NCI-H526 treated with DMSO at 0.1 percent for 48 hours (cell line): ENCODE measurements at places on chromosomes 2 and 18.

DNA sequence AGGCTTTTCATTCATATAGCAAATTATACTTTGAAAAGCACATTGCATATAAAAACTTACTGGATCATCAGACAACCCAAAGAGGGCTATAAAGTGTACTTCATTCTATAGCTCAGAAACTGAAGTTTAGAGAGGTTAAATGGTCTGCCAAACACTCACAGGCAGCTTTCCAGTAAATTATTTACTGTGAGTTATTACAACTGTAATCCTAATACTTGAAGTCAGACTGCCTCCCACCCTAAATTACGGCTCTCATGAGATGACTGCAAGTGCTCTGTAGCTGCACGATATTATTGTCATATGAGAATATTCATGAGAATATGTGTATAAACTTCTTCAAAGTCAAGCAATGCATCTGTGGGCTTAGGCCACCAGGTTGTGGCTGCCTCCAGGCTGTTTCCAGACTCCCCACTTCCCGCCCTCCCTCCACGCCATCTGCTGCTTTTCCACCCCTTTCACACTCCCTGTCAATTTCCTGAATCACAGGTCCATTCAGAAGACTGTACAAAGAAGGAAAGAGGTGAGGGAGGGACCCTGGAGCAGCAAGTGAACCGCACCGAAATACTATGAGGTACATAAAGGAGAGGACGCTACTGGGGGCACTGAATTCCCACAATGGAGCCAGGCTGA is 111.1 kb upstream of the SPOPL start:
- DNase-seq: no peak

- DNase-seq: peak; percentile 31
These were observed 1110.6 kb upstream of the ACVR2A start for GRCh38 chr2:146734042-146734820.

DNA sequence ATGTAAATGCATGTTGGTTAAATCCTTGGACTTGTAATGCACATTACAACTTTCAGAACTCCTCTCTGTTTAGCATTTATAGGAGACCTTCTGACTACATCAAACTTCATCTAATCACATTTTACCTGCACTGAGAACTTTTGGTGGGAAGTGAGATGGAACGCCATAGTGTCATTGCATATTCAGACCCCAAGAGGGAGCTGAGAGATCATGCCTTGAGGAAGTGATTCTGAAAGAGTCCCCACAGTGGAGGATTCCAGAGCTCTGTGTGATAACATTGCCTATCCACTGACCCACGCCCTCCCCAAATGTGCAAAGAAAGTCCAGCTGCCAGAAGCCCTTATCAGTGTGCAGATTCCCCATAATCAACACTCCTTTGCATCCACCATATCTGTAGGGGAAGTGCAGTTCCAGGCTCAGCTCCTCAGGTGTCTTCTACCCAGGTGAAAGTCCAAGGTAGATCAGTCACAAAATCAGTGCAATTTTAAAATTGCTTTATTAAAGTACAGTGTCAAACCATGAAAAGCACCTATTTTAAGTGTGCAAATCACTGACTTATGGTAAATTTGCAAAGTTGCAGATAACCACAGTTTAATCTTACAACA is 212.4 kb downstream of the RPIA start:
- DNase-seq: peak; percentile 70

DNA sequence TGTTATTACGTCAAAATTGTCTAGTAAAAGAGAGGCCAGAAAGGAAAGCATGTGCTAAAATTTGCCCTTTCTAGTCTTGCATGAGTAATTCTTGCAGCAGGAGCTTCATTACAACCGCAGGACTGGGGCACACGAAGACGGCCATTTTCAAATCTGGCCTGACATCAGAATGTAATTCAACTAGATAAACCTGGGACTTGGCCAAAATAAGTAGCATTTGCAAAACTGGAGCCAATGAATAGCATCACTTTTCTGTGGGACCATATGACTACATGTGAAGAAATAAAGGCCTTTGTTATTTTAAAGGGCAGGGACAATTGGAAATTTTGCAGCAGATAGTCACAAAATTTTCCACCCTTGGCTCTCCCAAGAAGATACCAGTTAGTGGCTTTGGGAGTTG is 3.0 kb upstream of the FZD7 start:
- DNase-seq: no peak

DNA sequence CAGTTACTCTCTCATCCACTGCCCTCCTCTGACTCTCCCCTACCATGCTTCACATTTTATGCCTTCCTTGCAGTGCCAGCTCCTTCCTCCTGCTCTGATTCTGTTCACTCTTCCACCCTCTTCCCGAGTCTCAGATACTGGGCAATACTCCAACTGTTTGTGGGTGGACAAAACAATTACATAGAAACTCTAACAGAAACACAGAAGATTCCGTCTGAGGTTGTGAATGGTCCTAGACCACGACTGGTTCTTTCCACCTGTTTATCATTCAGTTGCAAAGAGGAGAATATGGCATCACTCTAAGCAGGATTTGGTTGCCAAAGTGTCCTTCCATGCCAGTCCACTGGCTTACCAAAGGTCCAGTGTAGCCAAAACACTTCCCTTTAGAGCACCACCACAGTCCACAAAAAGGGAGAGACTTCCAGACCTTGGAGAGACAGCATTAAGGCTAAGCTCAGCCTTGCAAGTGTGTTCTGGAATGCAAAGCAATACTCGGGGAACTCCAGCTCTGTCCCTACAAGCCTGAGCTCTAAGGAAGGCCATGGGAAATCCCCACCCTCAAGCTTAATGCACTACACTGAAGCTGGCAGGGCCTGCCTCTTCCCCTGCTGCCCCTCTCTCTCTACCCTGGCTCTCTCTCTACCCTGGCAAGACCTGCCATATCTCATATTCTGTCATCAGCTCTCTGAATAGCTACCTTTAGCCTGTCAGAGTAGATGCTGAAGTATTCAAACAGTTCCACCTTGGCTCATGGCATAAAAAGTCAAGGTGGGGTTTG is 33.6 kb upstream of the RND3 start:
- DNase-seq: no peak

DNA sequence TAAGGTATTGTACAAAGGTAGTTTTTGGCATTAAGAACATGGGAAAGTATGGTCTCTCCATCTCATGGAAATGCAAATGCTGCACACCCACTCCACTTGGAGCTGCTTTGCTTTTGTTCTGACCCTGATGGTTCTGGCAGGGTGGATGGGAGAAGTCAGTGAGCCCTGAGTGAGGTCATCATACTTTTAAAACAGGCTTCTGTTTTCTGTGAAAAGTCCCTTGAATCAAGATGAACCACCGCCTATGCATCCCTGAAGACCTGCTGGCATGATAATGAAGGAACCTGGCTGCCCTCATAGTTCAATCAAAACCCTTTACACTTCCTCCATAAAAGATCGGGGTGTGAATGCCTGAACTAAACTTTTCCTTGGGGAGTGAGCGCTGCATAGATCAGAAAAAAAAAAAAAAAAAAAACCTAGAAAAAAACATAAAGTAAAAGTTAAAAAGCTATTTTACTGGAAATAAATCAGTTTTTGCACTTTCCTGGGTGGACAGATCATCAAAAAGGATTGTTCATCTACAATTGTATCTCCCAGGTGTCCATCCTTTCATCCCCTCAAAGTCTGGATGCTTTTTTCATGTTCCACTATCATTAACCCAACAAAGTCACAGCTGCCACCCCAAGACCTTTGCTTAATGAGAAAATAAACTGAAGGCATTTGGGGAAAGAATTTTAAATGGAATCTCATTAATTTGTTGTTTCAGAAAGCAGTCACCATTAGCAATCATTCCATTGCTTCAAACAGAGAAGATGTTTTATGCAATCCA is 728.1 kb upstream of the DDX18 start:
- no peak for DNase-seq

DNA sequence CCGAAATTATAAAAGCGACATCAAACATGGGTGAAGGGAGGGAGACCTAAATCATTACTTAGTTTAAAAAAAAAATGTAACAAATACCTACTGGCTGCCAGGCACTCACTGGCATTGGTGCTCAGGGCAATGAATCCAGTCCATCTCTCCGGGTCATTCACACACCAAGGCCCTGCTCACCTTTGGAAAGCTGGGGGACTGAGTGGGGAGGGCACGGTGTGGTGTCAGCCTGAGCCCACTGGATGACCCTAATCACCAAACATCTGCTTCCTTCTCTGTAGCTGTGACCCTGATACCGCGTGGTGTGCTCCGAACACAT is 336 bp upstream of the DDX1 start:
- DNase-seq: no peak

- peak; percentile 24 for DNase-seq
These were observed 33.4 kb downstream of the TTR start for GRCh38 chr18:31624892-31625640.

GRCh38 chr2:78486565-78486964 is 538.9 kb upstream of the REG3G start:
- no peak for DNase-seq

DNA sequence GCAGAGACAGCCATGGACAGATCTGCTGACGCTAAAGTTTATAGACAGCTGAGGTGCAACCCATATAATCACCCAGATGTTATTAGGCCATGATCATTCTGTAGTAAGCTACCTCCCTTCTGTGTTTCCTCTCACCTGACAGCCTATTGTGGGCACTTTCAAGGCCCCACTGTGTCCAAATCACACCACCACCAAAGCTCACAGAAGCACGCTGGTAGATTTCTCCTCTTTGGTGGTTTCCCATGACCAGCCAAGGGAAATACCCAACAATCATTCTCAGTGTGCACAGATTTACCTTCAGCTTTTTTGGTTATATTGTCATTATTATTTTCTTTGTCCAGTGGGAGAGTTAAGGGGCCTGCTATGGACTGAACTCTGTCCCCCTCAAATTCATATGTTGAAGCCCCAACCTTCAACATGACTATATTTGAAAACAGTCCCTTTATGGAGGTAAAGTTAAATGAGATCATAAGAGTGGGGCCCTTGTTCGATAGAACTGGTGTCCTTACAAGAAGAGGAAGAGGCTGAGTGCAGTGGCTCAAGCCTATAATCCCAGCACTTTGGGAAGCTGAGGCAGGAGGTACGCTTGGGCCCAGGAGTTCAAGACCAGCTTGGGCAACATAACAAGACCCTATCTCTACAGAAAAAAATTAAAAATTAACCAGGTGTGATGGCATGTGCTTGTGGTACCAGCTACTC is 74.0 kb upstream of the MSH6 start:
- no peak for DNase-seq

DNA sequence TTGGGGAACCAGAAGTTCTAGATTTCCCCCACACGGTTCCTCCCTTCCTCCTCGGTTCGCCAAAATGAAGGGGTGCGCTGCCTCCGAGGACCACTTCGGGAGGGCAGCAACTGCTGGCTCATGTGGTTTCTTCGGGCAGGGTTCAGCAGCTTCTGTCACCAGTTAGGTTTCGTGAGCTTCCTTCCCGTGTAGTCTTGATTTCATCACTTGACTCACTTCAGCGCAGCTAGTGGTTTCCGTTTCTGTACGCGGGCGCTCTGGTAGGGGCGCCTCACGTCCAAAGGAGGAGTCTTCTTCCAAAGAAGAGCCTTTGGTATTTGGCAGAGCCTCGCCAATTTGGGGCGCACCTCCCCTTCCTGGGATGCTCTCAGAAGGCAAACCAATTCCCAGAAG is 485 bp upstream of the GALNT3 start:
- DNase-seq: peak; percentile 75

- DNase-seq: no peak
These were observed 259.1 kb upstream of the RBMS1 start for GRCh38 chr2:160752475-160753330.

- no peak for DNase-seq
These were observed 115.0 kb upstream of the CDCA7 start for GRCh38 chr2:173239644-173240043.

DNA sequence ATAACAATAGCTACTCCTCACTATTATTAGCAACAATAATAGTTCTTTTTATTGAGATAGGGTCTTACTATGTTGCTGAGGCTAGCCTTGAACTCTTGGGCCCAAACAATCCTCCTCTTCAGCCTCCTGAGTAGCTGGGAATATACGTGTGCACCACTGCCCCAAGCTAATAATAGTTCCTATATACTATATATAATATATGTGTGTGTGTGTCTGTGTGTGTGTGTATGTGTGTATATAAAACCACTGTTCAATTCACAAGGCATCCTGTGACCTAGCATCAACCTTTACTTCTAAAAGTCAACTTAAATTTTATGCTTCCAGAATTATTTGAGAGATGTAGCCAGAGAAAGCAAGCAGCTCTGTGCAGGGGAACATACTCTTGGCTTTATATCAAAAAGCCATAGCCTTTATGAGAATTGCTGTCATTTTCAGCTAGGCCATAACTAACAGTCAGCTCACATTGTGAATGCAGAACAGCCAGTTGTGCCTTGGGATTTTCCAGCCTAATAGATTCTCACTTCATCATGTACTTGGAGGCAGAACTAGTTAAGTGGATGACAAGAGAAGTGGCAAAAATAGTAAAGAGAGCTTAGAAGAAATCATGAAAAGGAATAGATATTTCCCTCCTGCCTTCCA is 665.5 kb downstream of the NYAP2 start:
- DNase-seq: no peak

- DNase-seq: no peak
These were observed 47.5 kb upstream of the ROCK2 start for GRCh38 chr2:11391942-11392266.

DNA sequence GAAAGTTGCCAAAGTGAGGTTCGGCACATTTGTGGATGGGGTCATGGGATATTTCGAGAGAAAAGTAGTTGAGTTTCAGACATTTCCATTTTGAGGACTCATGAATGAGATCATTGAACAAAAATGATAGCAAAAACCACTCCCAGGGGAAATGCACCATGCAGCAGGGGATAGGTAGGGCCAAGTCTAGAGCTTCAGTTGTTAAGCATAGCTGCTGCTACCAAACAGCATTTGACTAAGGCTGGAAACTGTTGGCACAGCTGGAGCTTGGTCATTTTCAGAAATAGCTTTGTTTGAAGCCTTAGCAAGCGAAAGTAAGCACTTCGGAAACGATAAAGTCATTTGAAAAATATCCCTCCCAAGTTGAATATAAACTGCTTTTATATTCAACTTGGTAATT is 431.8 kb downstream of the SOCS6 start:
- DNase-seq: no peak

- DNase-seq: no peak
These were observed 45.4 kb upstream of the EFEMP1 start for GRCh38 chr2:55968941-55969340.

- DNase-seq: no peak
These were observed 10.3 kb downstream of the DNAH6 start for GRCh38 chr2:84526562-84526961.

DNA sequence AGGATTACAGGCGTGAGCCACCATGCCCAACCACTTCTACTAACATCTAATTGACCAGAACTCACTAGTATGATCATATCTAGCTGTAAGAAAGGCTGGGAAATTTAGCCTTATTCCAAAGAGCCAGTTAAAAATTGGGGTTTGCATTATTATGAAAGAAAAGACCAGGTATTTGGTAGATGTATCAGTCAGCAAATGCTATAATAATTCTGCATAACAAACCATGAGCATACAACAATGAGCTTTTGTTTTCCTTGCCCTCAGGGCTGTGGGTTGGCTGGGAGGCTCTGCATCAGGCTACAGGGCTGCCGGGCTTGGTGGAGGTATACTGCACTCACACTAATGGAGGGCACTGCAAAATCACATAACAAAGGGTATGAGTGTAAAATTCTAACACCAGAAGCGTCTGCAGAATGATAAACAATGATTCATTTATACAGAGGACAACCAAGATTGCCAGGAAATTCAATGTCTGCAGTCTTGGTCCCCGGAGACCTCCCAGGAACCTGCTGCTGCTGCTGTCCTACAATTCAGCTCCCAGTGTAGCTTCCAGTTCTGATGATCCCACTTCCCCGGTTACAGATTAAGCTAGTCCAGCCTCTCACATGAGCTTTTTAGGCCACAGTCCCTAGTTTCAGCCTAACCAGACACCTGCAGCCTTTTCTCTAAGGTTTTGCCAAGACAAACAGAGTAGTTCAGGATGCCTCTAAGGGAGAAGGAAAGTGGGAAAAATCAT is 32.2 kb upstream of the ST3GAL5 start:
- no peak for DNase-seq
